ENCODE measurements at places on chromosomes 6 and 20.
A peak's percentile ranks its signal among the peaks of the same experiment; 100 is the strongest.

GRCh38 chr20:57996936-57997890 lies 231.2 kb downstream of the ANKRD60 start:
- DNase-seq = no peak

- DNase-seq = no peak
Measured at GRCh38 chr6:34414999-34415858, 10.6 kb downstream of the RPS10 start.

GRCh38 chr20:64067733-64068307 lies 4.8 kb downstream of the TCEA2 start:
- no peak for DNase-seq

DNA sequence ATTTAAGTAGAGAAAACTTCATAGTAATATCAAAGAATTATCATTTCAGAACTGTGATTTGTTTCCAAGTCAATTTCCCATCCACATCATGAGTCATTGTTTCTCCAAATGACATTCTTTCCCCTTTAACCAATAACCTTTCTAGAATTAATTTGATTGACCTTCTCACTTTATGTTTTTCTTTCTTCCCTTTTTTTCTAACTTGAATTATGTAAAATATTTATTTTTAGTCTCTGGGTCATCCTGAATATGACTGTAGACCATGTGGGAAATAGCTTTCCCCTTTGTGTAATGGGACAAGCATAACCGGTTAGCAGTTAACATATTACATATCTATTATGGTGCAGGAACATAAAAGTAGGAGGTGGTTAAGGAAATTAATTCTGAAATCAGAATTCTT lies 291.1 kb downstream of the GJA1 start:
- DNase-seq = no peak

DNA sequence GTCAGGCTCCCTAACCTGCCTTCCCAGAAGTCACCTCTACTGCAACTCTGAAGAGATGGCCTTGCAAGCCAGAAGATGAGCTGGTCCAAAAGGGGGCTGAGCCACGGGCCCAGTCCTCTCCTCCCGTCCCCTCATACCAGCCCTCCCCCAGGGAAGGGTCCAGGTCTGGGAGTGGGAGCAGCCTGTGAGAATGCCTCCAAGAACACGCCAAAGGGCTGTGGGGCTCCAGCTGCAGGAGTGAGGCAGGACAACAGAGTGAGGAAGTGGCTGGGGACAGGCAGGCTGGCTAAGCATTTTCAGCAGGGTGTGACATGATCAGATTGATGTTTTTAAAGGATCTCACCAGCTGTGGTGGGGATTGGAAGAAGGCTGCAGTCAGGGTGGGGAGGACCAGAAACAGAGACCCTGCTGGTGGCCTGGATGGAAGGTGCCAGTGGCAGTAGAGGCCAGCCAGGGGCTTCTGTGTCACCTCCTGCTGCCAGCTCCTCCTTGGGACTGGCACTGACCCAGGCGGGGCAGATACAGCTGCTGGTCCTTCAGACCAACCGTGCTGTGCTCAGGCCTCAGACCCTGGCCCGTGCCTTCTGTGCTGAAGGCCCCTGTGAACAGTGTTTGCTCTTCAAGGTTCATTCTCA lies 257.6 kb downstream of the NRN1 start:
- no peak for DNase-seq

DNA sequence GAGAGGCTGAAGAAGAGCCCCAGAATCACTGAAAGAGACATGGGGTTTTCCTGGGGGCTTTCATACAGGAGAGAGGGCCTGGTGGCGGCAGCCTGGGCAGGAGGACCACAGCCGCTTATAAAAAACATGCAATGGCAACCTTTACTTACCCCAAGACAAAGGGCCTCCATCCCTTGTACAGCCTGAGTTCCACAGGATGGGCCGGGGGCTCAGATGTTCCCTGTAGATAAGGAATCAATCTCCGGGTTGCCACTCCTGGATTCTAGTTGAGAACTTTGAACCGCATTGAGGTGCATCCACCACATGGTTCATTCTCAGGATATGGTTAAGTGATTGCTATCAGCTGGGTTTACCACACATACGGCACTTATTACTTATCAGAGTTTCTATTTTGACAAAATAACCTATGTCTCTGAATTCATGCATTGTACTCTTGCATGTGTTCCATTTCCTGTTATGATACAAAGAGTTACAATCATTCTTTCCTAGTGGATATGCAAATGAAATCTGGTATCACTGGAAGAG lies 677.6 kb downstream of the KIF16B start:
- no peak for DNase-seq

GRCh38 chr20:17857639-17858449 lies 110.8 kb downstream of the SNX5 start:
- DNase-seq = no peak

- DNase-seq = no peak
Measured at GRCh38 chr6:3831761-3832530, 17.2 kb upstream of the FAM50B start.

GRCh38 chr6:160523223-160523622 lies 140.9 kb downstream of the LPA start:
- DNase-seq = no peak

DNA sequence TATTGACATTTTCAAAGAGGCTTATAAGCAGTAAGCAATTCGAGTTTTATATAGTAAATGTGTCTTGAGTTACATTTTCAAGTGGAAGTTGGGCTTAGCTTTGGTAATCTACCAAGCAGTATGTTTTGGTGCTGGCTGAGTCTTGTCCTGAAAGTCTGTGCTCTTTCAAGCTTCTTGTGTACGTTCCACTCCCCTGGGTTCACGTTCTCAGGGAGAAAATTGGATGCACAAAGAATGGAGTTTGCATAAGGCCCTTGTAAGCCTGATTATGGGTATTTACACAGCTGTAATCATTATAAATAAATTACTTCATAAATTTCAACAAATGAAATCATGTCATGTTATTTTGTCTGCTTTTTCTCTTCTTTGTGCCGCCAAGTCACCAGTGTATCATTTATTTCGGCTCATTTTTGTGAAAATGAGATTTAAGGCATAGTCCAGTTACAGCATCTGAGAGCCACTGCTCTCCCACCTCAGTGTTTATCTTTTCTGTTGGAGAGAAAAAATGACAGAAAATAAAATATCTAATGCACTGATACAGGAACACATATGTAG lies 262.5 kb downstream of the BTBD3 start:
- no peak for DNase-seq

GRCh38 chr6:4606821-4607704 lies 169.1 kb upstream of the CDYL start:
- DNase-seq = no peak

DNA sequence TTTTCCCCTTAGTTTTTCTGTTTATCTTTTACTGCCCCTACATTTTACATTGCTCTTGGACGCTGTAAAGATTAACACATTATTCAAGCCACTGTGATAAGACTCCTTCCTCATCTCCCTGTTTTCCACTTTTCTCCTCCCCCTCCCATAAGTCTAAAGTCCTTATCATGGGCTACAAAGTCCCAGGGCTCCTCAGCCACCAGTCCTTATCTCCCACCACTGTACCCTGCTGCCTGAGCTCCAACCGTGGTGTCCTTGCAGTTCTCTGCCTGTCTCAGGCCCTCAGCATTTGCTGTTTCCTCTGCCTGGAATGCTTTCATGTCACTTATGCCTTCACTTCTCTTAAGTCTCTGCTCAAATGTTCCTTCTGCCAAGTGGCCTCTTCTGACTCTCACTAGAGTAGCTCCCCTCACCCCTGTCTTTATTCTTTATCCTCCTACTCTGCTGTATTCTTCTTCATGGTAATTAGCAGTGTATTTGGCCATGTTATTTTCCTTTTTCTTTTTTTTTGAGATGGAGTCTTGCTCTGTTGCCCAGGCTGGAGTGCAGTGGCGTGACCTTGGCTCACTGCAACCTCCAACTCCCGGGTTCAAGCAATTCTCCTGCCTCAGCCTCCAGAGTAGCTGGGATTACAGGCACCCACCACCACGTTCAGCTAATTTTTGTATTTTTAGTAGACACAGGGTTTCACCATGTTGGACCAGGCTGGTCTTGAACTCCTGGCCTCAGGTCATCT lies 10.8 kb upstream of the LATS1 start:
- no peak for DNase-seq

DNA sequence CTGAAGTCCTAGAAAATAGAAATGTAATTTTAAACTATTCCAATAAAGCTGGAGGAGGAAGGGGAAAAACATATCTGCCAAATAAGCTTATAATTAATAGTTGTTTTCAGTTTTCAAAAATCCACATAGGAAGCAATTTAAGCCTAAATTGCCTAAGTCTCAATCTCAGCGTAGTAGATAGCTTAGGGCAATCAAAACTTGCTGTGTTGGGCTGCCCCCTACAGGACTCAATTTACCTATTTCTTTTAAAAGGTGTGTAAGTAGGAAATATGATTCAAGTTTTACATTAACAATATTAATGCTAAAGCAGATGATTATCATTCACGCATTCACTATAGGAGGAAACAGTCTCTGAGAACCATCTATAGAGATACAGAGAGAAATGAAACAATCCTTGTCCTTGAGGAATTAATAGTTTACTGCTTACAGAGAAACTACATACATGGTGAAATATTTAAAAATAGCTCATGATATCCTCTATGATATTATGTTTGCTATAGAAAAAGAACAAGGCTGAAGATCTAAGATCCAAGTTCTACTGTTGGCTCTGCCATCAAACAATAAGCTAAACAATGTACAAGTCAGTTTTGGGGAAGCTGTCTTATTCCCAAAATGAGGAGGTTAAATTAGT lies 102.1 kb downstream of the ATG5 start:
- peak; percentile 22 for DNase-seq

- DNase-seq = no peak
Measured at GRCh38 chr20:21266191-21266536, 37.0 kb upstream of the XRN2 start.

- no peak for DNase-seq
Measured at GRCh38 chr20:5703681-5704101, 46.5 kb upstream of the SHLD1 start.

- no peak for DNase-seq
Measured at GRCh38 chr6:90304308-90304707, 7.7 kb upstream of the BACH2 start.

DNA sequence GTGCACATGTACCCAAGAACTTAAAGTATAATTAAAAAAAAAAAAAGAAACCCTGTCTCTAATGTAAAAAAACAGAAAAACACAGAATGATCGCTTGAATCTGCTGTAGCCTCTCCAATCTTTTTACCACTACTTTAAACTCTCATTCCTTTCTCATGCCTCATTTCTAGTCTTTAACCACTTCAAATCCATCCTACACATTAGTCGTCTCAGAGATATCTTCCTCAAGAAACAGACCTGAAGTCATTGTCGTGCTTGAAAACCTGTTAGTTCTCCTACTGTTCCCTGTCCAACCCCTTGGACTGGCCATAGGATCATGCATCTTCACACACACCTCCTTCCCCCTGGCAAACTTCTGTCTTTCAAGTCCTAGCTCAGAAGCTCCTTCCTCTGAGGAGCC lies 112.1 kb upstream of the BCLAF1 start:
- no peak for DNase-seq

- no peak for DNase-seq
Measured at GRCh38 chr6:10850728-10851127, 12.4 kb upstream of the MAK start.

DNA sequence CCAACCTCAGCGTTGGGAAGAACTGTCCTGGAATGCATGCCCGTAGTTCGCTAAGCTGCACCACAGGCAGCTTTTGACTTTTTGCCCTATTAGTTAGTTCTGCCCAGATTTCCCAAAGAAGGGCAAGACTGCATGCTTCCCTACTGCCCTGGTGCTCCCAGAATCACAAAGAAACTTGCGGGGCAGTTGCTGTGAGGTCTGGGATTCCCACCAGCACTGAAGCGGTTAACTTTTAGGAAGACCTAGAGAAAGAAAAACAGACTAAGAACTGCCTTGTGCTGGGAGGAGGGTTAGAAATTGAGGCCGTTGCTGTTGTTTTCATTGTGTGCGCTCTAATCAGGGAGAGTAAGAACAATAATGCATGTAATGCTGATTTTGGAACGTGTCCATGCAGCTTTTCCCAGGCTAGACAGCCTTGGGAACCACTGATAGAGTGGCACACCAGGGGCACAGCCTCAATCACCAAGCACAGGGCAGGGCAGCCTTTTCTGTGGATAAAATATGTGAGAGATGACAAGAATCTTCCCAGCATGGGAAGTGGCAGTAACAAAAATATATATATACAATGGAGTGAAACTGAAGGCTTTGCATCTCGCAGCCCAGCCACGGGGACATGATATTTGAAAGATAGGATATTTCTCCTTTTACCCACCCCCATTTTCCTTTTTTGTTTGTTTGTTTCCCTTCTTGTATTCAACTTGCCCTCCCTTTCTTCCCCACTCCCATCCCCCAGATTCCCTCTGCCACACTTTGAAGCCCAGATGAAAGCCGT lies 137.7 kb upstream of the HEY2 start:
- DNase-seq = no peak

- DNase-seq = no peak
Measured at GRCh38 chr6:99114769-99115406, 167.1 kb upstream of the FBXL4 start.

- DNase-seq = no peak
Measured at GRCh38 chr6:63509652-63510352, 62.5 kb upstream of the LOC128125822 start.

DNA sequence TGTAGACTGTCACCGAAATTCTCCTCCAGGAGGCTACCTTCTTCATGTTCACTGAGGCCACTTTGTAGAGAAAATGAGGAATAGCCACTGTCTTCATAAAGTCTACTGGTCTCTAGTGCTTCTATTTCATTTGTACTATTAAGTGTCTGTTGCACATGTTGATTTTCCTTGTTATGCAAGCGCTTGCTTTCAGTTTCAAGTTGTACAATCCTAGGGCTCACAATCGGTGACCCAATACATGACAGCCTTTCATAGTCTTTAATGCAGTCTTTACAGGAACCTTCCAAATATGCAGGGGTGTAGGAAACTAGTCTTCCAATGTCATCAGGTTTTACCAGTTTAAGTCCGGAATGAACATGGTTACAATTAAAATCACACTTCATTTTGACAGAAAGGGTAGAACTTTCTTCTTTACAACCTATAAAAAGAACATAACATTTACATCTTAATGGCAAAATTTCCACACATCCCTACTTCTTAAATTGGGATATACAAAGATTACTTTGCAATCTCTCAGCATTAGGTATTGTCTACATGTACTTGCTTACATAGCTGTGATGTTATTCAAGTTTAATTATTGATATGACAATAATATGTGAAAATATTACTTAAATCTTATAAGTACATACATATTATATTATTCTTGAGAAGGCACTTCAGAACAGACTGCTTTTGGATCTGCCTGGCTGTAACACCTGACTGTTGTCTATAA lies 7.5 kb downstream of the FBXO5 start:
- no peak for DNase-seq

DNA sequence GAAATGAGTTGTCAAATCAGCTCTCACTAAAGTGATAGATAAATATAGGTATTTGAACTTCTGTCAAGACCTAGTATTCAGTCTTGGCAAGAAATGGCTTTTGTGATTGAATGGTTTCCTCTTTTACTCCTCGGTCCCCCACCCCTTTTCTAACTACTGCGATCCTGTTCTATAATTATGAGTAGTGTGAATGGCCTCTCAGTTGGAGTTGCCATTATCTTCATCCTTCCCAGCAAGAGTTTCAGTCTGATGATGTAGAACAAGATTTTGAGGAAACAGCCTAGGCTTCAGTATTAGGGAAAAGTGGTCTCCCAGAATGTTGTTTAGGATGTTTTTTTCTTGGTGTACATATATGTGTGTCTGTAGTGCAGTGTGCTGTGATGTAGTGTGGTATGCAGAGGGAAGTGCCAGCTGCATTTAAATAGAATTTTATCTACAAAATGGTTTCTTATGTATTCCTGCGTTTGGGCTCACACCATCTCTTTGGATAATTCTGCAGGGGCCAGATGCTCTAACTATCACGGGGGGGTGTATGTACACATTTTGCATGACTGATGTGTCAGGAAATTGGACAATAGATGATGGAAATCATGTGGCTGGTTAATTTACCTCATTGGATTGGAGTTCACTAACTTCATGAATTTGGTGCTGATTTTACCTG lies 180.1 kb upstream of the MMS22L start:
- DNase-seq = no peak

Measured in stimulated activated CD8-positive, alpha-beta memory T cell treated with anti-CD3 and anti-CD28 coated beads, Interleukin-4, amount 100 ng/mL, for 4 hours (primary cell).